ENCODE measurements at places on chromosomes 1 and 21. TPM values are rescaled to one million over a fixed set of nuclear protein-coding genes. Genes with fewer than 3 reads are reported as not detected.

GRCh38 chr21:42089093-42089631 lies 18.0 kb downstream of the UMODL1 start:
- peak; percentile 33 for DNase-seq

GRCh38 chr21:41067709-41068108 lies 100.3 kb upstream of the BACE2 start:
- DNase-seq, result no peak

Gene TINAGL1
- not detected for total RNA-seq

- no peak for DNase-seq
Measured at GRCh38 chr21:26100573-26100972, 70.0 kb downstream of the APP start.

- no peak for DNase-seq
Measured at GRCh38 chr1:111989531-111990025, at the start of gene KCND3. TSS of gene KCND3 (minus strand) at chr1:111989668.

DNA sequence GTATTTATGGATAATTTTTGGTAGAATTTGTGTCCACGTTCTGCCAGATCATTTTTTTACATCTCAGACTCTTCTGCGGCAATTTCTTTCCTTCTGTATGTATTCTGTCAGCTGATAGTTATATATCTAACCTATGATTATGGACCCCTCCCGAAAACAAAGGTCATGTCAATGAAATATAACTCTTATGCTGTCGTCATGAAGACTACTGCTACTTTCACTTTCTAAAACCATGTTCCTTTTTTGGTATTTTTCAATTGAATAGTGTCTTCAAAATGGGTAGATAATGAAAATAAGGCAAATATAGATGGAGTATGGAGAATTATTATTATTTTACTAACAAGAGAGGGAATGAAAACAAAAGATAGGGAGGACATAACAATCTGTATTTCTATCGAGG lies 3.2 kb downstream of the ANGPTL1 start:
- DNase-seq, result no peak

- DNase-seq, result no peak
Measured at GRCh38 chr1:234573711-234574299, 36.2 kb downstream of the IRF2BP2 start.

Gene GSTM1
- total RNA-seq, result not detected

DNA sequence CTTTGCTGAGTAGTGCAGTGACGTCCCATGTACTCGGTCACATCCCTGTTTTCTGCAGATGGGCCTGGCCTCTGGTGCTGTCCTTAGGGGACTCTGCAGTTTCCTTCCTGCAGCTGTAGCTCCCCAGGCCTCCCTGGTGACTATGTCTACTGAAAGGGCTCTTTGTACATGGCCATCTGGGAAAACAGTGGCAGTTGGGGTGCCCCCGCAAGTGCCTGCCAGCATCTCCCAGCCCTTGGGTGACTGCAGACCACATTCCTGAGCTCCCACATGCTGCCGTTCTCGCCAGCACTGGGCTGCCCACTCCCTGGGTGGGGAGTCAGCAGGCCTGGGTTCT lies 37.5 kb upstream of the KCNA10 start:
- DNase-seq, result no peak

GRCh38 chr1:184972315-184973055 lies 1.8 kb downstream of the NIBAN1 start:
- no peak for DNase-seq

- DNase-seq, result no peak
Measured at GRCh38 chr21:14543983-14544382, 2.1 kb downstream of the SAMSN1 start.

- no peak for DNase-seq
Measured at GRCh38 chr1:46372431-46372830, 21.7 kb upstream of the FAAH start.

Gene CLDN19
- not detected for total RNA-seq

DNA sequence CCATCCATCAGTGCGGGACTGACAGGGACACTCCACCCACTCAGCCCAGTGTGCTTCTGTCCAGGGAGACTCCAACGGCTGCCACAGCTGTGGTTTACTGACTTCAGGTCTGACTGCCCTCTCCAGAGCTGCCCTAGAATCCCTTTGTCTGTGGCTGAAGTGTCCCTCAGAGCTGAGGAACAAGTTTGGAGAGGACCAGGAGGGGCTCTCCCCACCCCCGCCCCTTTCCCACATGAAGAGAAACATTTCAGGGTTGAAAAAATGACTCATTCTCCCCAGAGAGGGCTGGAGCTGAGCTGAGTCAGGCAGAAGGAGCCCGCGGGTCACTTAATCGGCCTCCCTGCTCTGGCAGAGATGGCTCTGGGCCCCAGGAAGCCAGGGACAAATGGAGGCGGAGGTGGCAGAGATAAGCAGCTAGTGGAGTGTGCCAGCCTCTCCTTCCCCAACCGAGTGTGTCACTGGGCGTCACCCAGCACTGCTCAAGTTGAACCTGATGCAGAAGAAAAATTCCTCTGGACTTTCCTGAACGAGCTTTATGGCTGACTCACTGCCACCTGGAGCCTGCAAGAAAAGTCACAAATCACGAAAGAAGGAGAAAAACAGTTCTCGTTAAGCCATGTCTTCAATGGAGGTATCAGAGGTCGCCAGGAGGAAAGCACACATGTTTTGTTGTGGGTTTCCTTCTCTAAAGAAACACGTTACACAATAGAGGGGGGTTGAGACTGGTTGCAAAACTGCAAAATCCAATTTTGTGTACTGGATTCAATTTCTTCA lies 34.3 kb upstream of the ECE1 start:
- peak; percentile 71 for DNase-seq

DNA sequence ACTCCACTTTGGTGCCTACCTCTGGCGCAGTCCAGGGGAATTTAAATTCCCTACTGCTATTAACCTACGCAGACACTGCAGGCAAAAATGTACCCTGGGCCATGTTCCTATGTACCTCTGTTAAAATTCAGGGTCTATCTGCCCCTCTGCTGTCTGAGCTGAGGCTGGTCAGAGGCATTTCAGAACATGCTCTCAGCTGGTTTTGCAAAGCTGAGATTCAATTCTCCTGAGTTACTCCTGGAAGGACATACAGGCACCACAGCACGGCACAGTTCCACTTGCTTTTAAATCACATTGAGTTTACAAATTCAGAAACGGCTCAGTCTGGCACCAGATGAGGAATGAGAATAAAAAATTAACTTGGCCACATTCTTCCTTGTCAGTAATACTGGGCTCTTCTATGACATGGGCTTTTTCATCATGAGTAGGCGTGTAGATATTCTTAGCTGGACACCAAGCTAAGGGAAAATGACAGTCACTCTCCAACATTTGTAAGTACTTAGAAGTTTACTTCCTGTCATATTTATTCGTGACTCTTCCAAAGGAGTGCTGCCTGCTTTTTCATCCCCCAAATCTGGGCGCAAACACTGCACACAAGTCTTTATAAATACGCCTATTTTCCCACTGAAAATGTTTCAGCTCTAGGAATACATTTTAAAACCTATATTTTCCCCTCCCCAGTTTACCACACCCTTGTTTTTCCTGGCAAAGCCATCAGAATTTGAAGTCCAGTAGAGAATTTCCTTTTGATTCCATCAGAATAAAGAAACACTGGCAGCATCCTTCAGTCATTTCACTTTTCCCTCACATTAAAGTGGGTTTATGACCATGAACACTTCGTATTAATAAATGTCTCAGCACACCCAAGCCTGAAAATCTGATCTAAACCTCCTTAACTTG lies 1.9 kb downstream of the C1orf198 start:
- DNase-seq, result no peak

- no peak for DNase-seq
Measured at GRCh38 chr1:185512442-185512841, 195.4 kb upstream of the IVNS1ABP start.

- DNase-seq, result no peak
Measured at GRCh38 chr1:110208916-110209645, 1.0 kb upstream of the KCNC4 start.

DNA sequence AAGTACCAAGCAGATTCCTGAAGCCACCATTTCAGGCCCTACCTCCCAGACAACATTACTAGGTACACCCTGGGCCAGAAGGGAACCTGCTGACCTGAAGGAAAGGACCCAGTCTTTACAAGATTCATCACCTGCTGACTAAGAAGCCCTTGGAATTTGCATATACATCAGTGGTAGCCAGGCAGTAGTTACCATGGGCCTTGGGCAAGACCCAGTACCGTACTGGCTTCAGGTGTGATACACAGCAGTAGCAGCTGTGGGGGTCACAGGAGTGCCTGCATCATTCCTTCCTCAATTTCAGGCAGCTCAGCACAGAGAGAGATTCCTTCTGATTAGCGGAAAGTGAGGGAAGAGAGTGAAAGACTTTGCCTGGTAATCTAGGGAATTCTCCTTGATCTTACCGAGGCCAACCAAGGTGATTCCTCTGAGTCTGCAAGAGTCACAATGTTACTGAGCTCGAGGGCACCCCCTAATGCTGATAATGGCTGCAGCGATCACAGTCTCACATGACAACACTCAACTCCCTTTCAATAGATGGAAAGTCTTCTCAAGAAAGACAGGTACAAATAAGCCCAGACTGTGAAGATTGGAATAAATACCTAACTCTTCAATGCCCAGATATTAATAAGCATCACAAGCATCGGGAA lies 22.0 kb upstream of the UHMK1 start:
- no peak for DNase-seq

DNA sequence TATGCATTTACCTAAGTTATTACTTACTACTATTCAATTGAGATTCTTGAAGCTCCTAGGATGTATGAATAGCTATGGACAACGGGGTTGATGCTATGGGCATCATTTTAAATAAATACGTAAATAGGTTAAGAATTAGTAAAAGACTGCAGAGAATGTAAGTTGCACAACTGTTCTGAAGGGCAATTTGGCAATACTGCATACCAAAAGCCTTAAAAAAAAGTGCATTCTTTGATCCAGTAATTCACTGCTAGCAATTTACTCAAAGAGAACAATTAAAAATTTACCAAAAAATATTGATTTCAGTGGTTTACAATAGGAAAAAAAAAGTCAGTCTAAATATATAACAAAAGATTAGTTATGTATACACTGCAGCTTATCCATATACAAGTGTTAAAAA lies 3.5 kb downstream of the ARPC5 start:
- no peak for DNase-seq

DNA sequence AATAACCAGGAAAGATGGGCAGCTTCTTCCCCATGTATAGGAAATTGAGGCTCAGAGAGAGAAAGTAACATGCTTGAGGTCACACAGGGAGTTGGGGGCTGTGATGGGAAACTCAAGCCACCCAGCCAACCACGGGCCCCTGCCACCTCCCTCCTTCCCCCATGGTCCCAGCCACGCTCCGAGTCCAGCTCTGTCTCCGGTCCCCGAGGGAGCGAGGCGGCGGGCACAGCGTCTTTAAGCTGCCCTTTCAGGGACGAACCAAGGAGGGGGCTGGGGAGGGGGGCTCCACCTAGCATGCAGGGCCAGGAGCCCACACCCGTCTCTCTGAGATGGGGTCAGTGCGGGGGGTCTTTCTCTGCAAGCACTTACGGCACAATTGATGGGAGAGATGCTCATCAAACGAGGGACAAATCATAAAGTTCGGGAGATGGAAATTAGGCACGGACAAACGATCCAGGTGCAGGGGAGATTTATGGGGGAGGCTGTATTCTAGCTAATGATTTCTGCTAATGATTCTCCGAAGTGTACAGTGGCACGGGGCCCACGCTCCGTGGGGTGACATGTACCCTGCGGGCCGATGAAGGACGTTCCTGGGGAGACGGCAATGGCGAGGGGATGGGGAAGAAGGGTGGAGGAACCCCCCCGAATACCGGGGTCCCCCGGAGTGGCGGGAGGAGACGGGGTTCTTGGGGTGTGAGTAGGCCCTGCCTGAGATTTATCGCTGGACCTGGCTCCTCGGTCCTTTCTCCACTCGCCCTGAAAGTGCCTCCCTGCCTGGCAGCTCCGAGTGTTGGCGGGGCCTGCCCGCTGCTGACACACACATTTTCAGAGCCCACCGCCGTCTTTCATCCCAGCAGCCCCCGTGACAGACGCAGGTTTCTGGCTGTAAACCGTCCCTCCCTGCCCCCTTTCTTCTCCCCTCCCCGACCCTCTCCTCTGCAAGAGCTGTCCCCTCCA lies 31.2 kb upstream of the CASZ1 start:
- DNase-seq, result no peak

DNA sequence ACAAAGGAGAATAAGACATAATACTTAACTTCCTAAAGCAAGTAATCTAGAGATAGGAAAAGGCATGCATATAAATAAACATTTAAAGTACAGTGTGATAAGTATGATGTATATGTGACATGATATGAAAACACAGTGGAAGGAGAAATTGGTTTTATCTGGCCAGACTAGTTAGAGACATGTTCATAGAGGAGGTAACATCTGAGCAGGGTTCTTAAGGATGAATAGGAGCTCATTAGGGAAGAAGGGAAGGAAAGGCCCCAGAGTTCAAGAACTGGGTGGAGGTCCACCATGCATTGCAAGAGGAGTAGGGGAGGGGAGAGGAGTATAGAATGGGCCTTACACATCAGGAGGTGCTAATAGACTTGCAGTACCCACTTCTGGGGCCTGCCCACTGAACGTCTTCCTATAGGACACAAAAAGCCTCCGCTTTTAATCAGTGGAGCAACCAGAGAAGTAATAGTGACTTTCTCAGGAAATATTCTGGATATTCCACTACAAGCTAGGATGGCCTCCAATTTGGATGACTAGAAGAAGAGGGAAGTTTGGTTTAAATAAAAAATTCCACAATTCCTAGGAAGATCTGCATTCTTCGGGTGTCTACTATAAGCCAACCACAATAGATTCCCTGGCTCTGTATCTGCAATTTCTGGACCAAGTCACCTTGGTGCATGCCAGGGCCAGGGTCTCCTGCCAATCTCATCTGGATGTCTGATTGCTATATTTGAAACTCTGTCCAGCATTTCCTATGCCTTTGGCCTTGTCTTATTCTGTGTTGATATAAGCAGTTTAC lies 41.9 kb downstream of the NGF start:
- DNase-seq, result no peak
